ENCODE measurements at places on chromosomes 11 and 22. TPM values are rescaled to one million over a fixed set of nuclear protein-coding genes. Genes with fewer than 3 reads are reported as not detected.

DNA sequence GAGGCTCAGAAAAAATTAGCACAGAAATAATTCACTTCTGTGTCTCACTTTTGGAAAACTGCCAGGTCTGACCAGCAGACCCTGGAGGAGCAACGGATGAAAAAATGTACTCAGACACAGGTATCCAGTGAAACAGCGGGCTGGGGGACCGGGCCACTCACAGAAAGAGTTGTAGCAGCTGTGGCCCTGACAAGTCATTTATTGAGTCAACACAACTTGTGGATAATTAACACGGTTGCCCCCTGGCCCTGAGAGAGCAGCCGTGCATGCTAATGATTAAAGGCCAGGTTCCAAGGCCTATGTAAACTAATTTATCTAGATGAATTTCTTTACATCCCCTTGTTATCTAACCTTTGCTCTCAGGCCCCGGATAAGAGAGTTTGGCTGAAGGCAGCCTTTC lies 131.3 kb downstream of the AASDHPPT start:
- DNase-seq, result no peak

The MMP12 gene
- not detected for total RNA-seq

DNA sequence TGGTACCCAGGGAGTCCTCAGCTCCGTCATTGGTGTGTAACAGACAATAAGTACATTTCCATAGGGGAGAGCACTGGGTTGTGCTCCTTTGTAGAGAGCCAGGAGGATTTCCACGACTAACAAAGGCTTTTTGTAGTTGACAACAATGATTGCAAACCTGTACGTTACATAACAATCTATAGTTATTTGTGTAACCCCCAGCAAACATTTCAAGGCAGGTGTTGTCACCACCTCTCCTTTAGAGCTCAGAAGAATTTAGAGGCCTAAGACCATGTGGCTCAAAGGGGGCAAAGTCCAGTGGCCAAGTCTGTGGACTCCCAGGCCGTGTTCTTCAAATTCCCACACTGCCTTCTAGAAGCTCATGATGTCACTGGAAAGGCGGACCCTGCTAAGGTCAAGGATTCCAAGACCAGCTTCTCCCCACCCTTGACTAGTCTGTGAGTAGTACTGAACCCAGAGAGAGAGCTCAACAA lies 15.8 kb downstream of the RPL27A start:
- DNase-seq, result no peak

- peak; percentile 65 for DNase-seq
These were observed 48.7 kb downstream of the TSPAN18 start for GRCh38 chr11:44775366-44775984.

GRCh38 chr11:30775233-30775522 lies 189.0 kb upstream of the MPPED2 start:
- no peak for DNase-seq

- no peak for DNase-seq
These were observed at the start of gene PRR33 for GRCh38 chr11:1891831-1892115. PRR33 (minus strand) TSS chr11:1891895; CDS start chr11:1890584, 1,311 bp downstream.

The OR52E8 gene
- not detected for total RNA-seq

GRCh38 chr11:119612814-119613213 lies 116.2 kb downstream of the NECTIN1 start:
- no peak for DNase-seq

- DNase-seq, result no peak
These were observed 119.2 kb downstream of the TMEM135 start for GRCh38 chr11:87156970-87157369.

GRCh38 chr22:17115236-17115635 lies 5.9 kb downstream of the TMEM121B start:
- DNase-seq, result no peak

The APOL5 gene
- total RNA-seq, result not detected

GRCh38 chr11:63552921-63553320 lies 10.3 kb downstream of the PLAAT2 start:
- DNase-seq, result no peak

GRCh38 chr11:58330861-58331260 lies 28.0 kb downstream of the OR5B17 start:
- no peak for DNase-seq

DNA sequence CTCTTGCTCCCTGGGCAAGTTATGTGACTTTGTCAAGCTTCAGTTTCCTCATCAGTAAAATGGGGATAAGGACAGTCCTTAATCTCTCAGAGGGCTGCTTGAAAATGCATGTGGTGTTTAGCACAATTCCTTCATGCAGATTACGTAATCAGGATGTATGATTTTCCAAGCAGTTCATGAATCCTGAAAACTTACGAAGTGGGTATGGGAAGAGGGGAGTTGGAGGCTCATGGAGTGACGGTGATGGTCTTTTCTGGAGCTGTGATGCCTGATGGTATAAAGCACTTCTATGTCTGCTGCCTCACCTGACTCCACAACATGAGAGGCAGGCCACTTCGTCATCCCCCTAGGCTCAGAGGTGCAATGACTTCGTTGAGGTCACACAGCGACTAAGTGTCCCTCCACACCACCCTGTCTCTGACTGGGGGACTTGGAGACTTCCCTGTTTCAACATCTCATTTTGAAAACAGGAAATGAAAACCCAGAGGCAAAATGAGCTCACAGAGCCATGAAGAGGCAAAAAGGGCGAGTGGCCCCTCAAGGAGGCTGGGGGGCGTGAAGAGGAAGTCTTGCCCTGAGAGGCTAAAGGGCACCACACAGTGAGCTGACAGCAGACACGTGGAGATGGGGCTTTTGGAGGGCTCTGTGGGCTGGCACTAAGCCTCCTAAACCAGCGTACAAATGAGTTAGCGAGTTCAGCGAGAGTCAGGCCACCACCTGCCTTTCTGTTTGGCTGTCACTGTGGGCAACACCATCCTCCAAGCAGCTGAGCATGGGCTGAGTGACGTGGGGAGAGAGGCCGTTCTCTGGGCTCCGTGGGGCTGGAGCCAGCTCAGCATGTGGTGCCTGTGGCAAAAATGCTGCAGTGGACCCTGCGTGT lies 10.1 kb downstream of the MCM5 start:
- DNase-seq, result peak; percentile 96

The MS4A15 gene
- not detected for total RNA-seq

DNA sequence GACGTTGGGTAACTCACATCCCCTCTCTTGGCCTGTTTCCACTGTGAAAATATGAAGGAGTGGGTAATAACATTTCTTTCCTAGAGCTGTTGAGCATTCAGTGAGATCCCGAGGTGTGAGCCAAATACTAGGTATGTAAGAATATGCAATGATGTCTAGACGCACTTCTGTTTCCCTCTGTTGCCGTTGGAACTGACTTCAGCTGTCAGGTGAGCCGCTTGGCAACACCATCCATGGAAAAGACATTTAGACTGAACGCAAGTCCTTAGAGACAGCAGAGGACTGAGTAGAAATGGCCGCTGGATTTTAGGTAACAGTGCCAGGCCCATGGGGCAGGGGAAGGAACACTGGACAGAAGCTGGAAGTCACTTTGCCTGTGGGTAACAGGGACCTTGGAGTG lies 29.5 kb upstream of the SHANK2 start:
- DNase-seq, result no peak

DNA sequence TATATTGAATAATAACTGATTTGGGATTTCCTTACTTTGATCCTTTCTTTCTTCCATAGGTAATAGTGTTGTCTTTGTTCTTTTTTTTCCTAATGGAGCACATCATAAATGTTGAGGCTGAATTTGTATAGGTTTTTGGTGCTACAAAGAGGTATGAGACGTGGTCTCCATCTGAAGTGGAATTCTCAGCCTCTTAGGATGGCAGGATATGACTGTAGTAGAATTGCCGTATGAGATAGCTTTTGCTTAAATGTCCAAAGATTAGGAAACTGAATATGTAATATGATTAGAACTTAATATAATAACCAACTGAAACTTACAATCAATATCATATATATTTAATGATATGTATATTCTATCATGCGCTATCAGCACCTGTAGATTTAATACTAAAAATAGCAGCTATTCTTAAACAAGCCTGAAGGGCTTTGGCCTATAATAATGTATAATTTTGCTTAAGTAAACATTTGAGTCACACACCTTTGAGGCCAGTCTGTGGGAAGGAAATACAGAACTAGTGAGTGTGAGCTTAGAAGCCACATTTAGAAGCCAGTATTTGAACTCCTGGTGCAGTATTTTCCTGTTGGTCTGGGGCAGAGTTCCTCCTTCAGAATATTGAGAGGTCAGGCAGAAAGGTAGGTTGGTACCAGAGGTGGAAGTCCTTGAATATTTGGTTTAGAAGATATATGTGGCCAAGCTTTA lies 62.6 kb downstream of the SWAP70 start:
- no peak for DNase-seq

The P2RX6 gene
- total RNA-seq, result 0.49 TPM

GRCh38 chr22:20026996-20027601 lies 6.2 kb downstream of the TANGO2 start:
- peak; percentile 3 for DNase-seq

The OR6X1 gene
- total RNA-seq, result not detected

The GVQW3 gene
- total RNA-seq, result 8.2 TPM

GRCh38 chr11:70104419-70104818 lies 26.3 kb downstream of the ANO1 start:
- no peak for DNase-seq

- no peak for DNase-seq
These were observed 10.5 kb upstream of the CHRM1 start for GRCh38 chr11:62931499-62932278.

GRCh38 chr11:95736355-95736754 lies 53.2 kb downstream of the FAM76B start:
- no peak for DNase-seq

DNA sequence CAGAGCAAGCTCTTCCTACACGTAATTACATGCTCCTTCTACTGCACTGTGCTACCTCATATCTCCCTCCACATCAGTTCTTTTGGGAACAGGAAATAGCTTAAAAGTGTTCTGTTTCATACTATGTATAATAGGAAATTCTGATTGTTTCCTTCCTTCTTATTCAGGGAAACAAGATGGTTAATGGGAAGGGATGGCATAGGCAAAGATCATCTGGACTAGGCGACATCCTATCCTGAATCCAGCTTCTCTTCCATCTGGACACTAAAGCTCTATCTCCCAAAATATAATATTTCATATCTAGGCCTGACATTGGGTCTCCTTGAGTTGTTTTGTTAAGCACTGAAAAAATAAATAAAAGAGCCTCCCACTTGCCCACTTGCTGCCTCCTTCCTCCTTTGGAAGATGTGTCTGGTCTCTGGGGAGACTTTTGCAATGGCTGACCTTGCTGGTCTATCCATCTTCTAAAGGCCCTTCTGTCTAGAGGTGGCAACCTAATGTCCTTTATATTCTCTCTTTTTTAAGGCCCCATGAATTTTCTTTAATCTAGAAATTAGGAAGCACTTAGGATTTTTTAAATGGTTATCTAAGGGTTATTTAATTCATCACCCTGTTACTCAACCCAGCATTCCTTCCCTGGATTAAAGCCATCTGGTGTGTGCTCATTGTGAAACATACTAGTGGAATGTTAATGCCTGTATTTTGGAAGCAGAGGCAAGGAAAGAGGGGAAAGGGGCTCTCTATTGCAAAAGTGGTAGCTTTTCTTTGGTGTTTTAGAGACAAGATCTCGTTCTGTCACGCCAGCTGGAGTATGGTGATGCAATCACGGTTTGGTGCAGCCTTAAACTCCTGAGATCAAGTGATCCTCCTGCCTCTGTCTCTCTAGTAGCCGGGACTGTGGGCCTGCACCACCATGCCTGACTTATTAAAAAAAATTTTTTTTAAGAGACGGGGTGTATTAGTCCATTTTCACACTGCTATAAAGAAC lies 20.6 kb downstream of the CLMP start:
- DNase-seq, result no peak

DNA sequence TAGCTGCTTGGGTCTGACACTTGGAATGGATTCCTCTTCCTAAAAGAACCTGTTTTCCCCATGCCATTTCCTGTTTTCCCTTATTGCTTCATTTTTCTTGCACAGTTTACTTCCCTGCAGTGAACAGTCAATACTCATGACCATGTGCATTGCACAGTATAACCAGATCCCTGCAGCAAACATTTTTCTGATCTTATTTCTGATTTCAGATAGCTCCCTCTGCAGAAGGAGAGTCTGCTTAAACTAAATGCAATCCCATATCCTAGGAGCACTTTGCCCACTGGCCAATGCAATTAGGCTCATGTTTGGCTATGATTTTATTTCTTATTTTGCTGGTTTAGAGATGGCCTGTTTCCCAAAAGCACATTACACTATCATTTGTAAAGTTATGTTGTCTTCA lies 96.7 kb upstream of the CD44 start:
- no peak for DNase-seq

DNA sequence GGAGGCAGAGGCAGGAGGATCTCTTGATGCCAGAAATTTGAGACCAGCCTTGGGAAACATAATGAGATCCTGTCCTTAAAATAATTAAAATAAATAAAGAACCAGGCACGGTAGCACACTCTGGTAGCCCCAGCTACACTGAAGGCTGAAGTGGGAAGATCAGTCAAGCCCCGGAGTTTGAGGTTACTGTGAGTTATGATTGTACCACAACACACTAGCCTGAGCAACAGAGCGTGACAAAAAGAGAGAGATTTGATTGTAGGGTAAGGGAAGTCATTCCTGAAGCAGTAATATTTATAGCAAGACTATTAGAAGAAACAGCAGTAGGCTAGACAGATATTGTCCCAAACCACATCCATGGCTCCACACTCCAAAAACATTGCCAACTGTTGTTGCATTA lies 1408.4 kb upstream of the TENM4 start:
- no peak for DNase-seq

The KCNK4 gene
- 0.39 TPM for total RNA-seq

- DNase-seq, result no peak
These were observed 74.4 kb upstream of the PRR5 start for GRCh38 chr22:44627521-44628139.

The ACR gene
- not detected for total RNA-seq

Data from B cell (primary cell).